T-helper 1 cell (primary cell): ENCODE measurements at places on chromosomes 16 and 17.

- DNase-seq = peak; percentile 38
Observed at GRCh38 chr17:50816771-50817751, 18.3 kb upstream of the WFIKKN2 start.

DNA sequence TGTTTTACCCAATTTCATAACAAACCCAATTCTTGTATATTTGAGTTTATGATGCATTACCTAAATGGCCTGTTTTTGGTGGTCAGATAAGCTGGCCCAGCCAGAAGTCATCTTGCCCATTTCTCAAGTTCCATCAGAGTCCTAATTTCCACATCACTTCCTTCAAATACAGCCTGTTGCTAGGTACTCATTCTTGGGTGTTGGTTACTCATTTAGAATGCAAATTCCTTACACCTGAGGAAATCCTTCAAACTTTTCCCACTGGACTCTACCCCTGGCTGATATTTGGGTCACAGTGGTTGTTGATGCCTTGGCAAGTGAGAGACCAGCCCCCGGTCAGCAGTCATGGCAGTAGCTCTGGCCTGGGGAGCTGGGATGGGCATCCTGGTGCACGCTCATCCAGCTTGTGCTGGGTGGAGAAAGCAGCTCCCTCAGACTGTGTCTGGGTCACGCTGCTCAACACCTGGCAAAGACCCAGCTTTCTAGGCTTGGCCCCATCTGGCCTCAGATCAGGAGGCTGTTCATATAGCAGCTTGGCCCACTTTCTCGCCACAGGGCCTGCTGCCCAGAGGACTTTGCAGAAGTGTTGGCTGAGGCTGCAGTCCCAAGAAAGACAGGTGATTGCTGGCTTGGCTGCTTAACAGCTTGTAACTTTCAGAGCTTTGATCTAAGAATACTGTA is 25.8 kb downstream of the WSB1 start:
- no peak for DNase-seq

DNA sequence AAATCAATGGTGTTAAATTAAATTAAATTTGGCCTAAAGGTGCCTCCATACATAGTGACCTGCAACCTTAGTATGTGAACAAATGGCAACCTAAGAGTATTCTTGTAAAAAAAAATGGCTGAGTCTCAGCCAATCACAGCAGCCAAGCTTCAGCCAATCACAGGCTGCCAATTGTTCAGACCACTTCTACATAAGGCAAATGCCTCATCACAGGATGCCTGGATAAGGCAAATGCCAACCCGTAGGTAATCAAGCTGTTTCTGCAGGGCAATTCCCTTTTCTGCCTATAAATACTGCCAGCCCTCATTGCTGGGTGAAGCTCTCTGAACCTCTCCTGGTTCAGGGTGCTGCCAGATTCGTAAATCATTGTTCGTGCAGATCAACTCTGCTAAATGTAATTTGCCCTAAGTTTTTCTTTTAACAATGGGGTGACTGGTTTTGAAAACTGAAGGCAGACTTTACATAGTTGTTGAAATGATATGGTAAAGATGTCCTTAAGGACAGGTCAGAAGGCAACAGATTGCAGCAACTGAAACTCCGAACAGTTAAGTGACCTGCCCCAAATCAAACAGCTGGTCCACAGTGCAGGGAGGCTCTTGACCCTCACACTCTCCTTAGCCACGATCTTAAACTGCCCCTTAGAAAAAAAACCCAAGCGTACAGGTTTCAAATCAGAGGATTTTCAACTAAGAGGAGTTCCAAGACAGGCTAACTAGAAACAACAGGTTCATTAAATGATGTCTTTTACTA is 50.3 kb downstream of the N4BP1 start:
- no peak for DNase-seq

DNA sequence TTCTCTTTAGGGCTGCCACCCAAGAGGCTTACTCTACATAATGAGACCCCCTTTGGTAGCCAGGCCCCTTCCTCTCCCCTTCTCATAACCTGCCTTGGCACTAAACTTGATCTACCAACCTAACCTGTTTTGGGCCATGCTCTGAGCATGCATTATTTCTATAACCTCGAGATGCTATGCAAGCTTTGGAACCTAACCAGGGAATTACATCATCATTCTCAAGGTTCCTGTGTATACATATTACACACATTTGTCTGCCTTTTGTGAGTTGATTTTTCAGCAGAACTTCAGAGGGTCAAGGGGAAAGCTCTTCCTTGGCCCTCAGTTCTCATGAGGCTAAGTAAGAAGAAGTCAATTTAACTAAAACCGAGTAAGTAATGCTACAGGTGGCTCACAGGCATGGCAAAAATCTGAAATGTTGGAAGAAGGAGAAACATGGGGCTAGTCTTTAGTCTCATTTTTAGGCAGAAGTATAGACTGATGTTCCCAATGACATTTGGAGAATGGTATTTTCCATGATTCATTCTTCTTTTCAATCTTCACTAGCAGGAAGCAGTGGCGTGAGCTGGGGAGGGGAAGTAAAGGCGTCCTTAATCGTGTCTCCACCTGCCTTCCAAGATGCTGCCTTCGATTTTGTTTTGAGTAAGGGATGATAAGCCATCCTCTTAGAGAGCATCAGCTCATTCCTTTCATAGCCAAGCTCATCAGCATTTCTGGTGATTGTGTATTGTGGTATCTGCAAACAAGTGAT is 308.4 kb downstream of the ABCC12 start:
- no peak for DNase-seq

GRCh38 chr17:62092784-62093183 is 27.7 kb upstream of the MED13 start:
- no peak for DNase-seq

DNA sequence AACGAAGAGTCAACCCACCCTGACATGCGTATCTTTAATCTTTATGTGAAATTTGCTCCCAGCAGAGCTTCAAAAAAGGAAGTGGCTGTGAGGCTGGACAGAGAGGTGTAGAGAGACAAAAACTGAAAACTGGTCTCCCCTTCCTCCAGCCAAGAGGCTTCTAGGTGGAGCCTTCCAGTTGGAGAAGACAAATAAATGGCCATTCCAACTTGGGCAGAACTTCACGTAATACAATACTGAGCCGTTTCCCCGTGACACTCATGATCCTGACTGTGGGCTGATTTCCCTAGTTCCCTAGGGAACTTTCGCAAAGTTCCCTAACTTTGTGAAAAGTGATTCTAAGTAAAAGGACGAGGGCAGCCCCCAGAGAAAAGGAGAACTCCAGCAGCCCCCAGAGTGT is 78.8 kb downstream of the ZFHX3 start:
- no peak for DNase-seq

DNA sequence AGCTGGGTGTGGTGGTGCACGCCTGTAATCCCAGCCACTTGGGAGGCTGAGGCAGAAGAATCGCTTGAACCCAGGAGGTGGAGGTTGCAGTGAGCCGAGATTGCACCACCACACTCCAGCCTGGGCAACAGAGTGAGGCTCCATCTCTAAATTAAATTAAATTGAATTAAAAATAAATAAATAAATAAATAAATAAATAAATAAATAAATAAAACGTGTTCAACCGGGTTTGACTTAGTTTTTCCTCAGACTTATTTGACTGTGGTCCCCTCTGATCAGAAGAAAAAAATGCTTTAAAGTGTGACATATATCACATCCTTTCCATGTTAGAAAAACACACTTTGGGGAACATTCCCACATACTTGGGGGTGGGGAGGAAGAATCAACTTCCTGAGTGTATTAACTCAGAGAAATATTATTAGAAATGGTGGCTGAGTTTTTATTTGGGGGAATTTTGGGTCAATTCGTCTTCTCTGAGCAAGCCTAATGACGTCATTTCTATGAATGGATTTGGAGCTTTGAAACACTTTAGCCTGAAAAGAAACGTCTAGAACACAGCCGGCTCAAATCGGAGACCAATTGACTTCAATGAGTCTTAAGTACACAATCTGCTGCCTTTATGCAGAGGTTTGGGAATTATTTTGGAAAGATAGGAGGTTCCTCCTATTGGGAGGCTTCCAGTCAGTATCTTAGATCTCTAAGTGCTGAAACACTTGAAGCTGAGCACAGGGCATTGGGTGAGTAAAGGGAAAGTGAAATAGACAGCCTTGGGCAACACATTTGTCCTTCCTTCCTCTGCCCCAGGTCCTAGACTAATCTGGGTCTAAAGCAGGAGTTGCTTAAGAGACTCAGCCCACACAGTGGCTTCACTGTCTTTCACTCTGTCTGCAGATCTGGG is 132.6 kb downstream of the PITPNC1 start:
- DNase-seq = no peak

DNA sequence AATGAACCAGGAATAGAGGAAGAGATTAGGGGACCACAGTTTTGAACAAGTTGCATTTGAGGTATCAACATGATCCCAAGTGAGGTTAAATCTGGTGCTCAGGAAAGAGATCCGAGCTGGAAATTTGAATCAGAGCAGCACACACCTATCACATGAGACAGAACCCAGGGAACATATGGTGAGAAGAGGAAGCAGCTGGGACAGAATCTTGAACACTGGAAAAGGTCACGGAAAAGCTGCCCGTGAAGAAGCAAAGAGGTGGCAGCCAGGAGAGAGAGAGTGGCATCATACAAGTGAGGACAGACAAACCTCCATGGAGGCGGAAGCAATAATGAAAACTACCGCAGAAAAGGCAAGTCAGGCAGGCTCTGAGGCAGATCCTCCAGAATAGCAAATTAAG is 36.1 kb downstream of the USP31 start:
- DNase-seq = no peak
